ENCODE measurements at places on chromosomes 1 and 21. TPM values are rescaled to one million over a fixed set of nuclear protein-coding genes. Genes with fewer than 3 reads are reported as not detected.

S100A4 gene
- 37.9 TPM for total RNA-seq

RHEX gene
- not detected for total RNA-seq

CFAP141 gene
- not detected for total RNA-seq

SYDE2 gene
- 4.4 TPM for total RNA-seq

TMEM35B gene
- 19.9 TPM for total RNA-seq

KIAA1614 gene
- not detected for total RNA-seq

DNA sequence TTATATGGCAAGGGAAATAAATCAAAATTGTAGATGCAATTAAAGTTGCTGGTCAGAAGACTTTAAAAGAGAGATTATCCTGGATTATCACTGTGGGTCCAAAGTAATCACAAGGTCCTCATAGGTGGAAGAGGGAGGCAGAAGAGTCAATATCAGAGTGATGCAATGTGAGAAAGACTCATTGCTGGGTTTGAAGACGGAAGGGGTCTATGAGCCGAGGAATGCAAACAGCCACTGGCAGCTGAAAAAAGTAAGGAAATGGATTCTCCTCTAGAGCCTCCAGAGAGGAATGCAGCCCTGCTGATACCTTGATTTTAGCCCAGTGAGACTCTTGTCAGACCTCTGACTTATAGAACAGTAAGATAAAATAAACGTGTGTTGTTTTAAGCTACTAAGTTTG, 59.8 kb upstream of the MUTYH start:
- DNase-seq: no peak

DNA sequence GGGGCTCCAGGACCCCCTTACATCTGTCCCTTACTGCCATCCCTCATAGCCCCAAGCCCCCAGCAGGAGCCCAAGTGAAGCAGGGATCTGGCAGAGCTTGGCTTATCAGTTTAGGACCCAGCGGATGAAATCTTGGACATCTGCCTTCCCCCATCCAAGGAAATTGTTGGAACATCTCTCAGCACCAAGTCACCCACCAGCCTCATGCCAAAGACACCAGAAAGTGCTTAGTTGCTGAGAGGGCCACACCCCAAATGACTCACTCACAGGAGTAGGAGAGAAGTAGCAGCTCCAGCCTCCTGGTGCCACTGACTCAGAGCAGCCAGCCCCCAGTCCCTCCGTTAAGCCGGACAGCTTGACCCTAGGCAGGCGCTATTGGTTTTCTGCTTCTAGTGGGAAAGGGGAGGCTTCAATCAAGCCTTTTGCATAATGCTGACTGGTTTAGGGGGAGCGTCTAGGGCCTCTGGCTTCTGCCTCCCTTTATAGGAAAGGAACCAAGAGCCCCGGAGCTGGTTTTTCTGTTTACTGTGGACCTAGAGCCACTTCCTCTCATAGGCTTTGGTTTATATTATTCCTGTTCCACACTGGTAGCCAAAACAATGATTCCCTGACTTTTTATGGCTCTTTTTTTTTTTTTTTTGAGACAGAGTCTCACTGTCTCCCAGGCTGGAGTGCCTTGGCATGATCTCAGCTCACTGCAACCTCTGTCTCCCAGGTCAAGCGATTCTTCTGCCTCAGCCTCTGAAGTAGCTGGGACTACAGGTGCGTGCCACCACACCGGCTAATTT, 114.2 kb upstream of the IPO9 start:
- DNase-seq: no peak

GRCh38 chr1:31645274-31645568, 545 bp upstream of the PEF1 start:
- no peak for DNase-seq

DNA sequence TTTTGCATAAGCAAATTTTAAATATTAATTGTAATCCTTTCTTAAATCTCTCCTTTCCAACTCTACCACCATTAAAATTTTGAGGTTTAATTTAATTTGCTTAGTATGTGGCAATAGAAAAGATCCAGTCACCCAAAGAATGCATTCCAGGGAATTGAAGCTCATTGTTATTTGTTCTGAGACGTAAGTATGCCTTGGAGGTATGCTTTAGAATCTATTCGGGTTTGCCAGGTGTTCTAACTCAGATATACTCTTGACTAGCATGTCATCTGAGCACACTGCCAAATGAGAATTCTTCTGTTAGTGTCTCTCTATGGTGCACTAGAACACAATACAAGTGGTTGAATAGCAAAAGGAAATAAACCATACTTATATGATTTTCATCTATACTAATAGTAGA, 813.6 kb upstream of the ADGRL2 start:
- DNase-seq: no peak

- no peak for DNase-seq
These were observed 176.2 kb downstream of the DUSP10 start for GRCh38 chr1:221565711-221566110.

GRCh38 chr21:16535102-16535422, 805.3 kb downstream of the USP25 start:
- DNase-seq: no peak

DNA sequence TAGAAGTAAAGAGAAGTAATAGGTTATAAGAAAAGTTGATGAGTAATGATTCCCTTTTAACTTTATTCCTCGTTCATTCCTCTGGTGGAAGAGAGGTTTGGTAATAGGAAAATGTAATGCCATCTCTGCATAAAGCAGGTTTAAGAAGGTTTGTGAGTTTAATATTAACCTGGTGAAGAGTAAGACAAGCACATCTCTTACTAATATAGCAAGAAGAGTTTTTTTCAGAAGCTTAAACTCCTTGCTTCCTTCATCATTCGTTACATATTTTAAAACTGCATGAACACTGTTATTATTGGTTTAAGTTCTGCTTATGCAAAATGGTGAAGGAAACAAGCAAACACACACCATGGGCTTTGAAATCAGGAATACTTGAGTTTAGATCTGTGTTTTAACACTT, 9.2 kb upstream of the PLA2G4A start:
- no peak for DNase-seq

- DNase-seq: no peak
These were observed 127.9 kb upstream of the ERRFI1 start for GRCh38 chr1:8153961-8154360.

DNA sequence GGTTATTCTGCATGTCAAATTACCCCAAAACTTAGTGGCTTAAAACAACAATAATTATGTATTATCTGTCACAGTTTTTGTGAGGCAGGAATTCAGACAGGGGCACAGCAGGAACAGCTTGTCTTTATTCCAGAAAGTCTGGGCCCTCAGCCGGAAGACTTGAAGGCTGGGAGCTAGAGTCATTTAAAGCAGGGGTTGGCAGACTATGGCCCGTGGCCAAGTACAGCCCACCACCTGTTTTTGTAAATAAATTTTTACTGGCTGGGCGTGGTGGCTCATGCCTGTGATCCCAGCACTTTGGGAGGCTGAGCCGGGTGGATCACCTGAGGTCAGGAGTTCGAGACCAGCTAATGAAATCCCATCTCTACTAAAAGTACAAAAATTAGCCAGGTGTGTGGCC, 39.6 kb upstream of the KDM4A start:
- DNase-seq: no peak

- no peak for DNase-seq
These were observed 6.4 kb upstream of the ERI3 start for GRCh38 chr1:44361478-44361877.

DNA sequence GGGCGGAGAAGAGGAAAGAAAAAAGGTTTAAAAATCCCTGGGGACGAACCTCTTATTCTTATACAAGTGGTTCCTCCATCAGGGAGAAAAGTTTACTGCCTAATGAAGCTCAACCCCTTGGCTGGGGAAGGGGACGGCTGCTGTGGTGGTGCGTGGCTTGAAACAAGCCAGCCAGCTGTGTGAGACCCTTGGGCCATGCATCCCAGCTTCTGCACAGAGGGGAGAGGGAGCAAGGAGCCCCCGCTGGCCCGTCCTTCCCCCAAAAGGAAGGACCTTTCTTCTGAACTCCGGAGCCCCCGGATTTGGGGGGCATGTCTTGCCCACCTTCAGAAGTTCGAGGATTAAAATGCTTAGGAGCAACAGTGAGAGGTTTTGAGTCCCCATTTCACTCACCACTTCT, 67.3 kb downstream of the STUM start:
- no peak for DNase-seq
